ENCODE measurements at places on chromosomes 7 and 10.
A peak's percentile ranks its signal among the peaks of the same experiment; 100 is the strongest.

GRCh38 chr10:89250865-89251408, 638 bp downstream of the LIPA start:
- no peak for DNase-seq

GRCh38 chr7:84207025-84207424, 12.4 kb upstream of the SEMA3A start:
- no peak for DNase-seq

DNA sequence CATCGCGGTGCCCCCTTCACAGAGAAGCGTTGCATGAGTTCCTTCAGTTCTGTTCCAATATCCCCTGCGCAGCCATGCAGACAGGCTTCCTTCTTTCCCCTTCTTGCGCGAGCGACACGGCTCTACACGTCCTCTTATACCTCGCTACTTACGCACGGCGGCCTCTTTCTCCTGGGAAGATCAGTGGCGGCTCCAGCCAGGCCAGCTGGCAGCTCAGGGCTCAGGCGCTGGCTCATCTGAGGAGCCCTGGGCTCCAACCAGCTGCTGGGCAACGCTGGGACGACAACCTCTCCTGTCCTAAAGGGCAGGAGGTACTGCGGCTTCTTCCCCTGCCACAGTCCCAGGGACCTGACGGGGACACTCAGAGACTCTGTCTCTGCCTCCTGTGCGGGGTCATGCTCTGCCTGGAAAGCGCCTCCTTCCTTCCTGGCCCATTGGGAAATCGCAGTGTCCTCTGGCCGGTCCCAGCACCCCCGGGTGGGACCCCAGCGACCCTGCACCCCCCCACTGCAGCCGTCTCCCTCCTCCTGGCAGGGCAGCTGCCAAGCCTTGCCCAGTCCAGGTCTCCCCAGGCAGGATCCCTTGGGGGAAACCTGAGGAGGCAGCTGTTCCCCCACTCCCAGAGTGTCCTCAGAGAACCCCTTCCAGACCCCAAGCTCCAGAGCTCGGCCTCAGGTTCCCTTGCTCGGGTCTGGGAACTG, 5.0 kb upstream of the FAM20C start:
- no peak for DNase-seq

DNA sequence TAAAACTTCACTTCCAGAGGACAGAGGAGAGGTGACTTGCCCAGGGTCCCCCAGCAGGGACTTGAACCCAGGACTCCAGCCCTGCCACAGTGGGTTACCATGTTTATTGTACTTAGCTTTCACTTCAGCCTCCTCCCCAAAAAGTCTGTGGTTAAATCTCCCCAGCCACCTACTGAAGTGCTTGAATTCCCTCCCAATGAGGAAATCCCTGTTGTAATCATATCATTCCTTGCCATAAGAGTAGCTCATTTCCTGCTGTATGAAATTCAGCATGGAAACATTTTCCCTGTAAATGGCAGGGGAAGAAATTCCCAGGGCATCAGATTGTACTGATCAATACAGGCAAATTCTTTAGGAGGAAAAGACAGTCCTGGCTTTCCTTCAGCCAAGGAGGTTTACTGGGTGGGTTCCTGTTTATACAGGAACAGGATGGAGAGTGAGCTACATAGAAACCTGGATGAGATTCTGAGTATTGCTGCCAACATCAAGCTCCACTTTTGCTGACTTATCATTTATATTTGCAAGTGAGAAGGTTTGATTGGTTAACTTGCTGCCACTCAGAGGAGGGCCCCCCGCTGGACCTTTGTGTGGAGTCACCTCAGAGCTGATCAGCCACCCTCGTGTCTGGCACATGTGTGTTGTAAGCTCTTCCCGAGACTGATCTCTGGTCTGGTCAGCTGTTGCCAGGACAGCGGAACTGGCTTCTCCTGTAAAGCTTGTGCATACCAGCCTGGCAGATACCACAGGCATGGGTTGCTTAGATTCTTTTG, 16.4 kb upstream of the PDZD8 start:
- DNase-seq: peak; percentile 40

GRCh38 chr7:134660961-134661376, 14.3 kb downstream of the BPGM start:
- DNase-seq: peak; percentile 18
